Common myeloid progenitor, CD34-positive (primary cell): ENCODE measurements at places on chromosomes 6 and 20.

DNA sequence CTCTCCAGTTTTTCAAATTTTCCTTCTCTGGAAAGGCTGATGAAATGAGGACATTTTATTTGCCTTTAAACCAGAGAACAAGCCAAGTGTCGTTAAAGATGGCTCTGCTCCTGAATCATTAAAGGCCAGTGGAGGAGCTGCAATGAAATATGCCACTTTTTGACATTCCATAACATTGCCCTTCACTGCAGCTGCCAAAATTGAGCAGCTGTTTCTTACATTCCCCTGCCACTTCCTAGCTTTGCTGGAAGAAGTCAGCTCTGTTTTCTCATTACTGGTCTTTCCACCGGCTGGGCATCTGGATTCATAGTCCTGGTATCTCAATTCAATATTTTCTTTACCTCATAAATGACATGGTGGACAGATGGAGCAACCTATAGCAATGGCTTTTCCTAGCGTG lies 45.5 kb upstream of the NRN1 start:
- no peak for DNase-seq

- no peak for DNase-seq
These were observed 175.9 kb upstream of the CST7 start for GRCh38 chr20:24773168-24773567.

GRCh38 chr20:35823937-35824336 lies 52.1 kb downstream of the PHF20 start:
- DNase-seq = no peak

DNA sequence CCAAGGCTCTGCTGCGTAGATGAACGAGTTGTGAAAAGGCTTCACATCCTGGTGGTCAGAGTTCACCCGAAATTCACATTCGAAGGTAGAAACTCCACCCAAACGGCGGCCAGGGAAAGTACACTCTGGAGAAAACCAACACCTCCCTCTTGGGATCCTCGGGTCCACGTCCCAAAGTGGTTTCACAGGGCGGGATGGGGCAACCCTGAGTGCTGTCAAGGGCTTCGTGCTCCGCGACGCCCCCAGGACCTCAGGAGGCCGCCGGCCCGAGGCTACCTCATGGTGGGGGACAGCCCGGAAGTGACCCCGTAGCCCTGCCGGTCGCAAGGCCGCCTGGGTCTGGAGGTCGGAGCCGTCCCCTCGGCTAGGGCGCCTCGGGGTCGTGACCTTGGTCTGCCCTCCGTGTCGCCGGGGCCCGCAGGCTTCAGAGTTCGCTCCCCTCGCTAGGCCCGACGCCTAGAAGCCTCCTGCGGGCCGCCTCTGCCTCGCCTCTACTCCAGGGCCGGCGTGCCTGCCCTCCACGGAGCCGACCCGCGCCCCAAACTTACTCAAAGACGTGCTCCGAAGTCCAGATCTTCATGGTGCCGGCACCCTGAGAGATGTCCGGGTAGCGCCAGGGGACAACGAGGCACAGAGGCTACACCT lies at the start of gene PRELID3B:
PRELID3B (minus strand) TSS at position 636 of the 645 bp plus-strand sequence; CDS start at position 580, 56 bp downstream.
- peak; percentile 14 for DNase-seq

- no peak for DNase-seq
These were observed 1009.4 kb downstream of the KIF16B start for GRCh38 chr20:15563836-15564235.

DNA sequence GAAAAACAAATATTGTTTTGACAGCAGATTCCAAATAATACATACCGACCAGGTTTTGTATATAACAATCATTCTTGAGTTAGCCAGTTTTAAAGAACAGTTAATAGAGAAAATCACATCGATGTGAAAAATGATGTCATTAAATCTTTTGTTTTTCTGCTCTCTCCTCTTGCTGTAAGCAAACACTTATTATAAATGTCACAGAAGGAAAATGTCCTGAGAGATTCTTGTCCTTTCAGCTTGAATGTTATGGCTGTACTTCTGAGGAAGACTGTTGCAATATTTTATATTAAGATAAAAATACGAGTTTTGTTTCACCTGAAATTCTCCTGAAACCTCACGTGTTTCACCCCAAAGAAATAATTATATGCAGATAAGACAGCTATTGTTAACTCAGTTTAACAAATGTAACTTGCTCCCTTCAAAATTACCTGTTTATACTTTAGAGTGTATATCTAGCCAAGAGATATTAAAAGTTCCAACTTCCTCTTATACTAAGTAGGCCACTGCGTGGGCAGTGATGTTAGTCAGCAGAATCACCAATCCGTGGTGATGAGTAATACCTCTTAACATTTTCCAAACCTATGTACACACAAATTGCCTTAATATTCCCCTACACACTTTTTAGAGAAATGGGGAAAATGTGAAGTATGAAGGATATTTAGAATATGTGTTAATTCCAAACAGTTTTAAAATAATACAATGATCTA lies 1111.4 kb upstream of the CITED2 start:
- no peak for DNase-seq

- no peak for DNase-seq
These were observed 128.7 kb downstream of the TBC1D32 start for GRCh38 chr6:121205569-121205968.

- DNase-seq = no peak
These were observed 32.0 kb upstream of the CD93 start for GRCh38 chr20:23118144-23118543.

GRCh38 chr6:149450679-149451375 lies 34.0 kb downstream of the ZC3H12D start:
- DNase-seq = peak; percentile 41

DNA sequence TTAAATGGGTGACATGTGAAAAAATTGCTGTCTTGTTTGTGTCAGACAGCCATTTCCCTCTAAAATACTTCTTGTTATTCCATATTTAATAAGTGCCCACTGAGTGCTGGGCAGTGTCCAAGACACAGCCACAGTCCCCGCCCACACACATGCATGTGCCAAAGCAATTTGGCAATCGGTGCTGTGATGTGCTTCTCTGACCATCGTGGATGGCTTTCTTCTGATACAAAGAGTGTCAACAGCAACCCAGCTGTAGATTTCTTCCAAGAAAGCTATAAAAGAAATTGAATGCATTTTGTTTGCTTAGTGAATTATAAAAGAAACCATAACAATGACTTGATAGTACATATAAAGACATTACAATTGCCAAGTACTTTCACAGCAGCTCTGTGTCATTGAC lies 140.5 kb upstream of the ATXN1 start:
- no peak for DNase-seq

DNA sequence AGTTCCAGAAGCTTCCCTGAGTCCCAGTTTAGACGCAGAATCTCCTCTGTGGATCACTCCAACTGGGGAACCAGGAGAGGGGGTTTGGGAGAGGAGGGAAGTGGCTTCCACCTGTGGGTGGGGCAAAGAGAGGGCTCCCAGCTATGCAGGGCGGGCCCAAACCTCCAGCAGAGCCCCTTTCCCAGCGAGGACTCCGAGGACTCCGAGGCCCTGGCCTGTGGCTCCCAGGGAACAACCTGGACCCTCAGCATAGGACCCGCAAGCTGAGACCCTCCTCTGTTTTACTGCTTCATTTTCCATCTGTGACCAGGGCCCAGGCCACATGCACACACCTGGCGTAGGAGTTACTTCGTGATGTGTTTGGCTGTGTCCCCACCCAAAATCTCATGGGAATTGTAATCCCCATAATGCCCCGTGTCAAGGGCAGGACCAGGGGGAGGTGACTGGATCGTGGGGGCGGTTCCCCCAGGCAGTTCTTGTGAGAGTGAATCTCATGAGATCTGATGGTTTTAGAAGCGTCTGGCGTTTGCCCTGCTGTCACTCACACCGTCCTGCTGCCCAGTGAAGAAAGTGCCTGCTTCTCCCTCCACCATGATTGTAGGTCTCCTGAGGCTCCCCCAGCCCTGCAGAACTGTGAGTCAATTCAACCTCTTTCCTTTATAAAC lies 27.9 kb downstream of the NTSR1 start:
- DNase-seq = no peak

- no peak for DNase-seq
These were observed 2.2 kb upstream of the RAET1E start for GRCh38 chr6:149899926-149900619.

DNA sequence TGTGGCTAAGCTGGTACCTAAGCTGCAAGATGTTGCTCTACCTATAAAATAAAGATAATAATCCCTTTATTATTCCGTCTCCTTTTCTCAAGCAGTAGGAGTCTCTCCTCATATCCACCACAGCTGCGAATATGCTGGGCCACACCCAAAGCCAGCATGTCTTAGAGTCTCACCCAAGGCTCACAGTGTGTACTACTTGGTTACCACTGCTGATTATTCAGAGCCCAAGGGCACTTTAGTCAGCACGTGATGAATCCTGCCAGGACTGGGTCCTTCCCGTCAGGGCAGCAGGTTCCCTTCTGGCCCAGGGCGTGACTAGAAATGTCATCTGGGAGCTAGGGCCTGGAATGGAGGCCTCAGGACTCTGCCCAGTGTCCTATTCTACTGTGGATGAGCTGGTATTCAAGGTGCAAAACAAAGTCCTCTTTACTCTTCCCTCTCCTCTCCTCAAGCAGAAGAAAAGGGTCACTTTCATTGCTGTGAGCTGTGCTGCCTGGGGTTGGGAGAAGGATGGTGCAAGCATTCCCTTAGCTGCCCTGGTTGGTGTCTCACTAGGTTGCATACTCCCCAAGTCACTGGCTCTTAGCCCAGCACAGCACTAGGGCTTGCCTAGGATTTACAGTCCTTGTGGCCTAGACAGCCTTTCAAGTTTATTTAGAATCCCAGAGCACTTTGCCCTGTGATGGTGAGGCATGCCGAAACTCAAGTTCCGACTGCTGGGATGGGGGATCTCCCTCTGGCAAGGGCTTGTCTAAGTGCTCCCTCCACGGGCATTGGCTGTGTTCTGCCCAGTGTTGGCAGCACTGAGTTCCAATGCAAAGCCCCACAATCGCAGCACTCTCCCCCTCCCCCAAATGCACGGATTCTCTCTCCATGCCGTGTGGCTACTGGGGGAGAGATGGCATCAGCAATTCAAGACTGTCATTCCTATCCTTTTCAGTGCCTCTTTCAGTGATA lies 320.2 kb downstream of the BTBD9 start:
- no peak for DNase-seq

DNA sequence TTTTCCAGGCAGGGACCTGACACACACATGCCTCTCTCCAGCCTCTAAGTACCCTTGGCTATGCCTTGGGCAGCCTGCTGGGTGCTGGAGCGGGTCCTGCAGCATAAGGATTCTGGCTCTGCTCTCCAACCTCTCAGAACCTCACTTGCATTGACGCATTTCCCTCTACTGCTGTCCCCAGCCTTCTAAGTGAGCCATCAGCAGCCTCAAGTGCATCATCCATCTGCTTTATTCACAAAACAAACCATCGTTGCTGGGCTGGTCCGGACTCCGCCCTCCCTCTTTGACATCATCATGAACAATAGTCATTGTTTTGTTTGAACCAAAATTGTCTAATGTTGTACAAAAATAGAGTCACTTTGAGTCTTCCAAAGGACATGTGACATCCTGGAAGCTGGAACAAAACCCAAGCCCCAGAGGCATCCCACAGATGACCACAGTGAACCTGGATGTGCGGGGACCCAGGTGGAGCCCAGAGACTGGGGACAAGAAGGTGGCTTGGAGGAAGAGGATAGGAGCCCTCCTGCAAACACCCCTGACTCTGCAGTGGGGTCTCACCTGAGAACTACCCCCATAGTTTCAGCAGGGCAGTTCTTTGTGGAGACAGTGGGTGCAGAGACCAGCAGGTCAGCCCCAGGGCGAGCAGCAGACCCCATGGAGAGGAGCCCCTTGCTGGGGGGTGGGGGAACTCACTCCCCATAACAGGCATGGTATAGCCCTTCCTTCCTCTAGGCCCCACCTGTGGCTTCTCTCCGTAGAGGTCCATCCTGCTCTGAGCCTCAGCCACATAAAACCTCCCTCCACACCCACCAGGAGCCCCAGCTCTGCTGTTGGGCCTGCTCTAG lies 230.1 kb downstream of the SYNDIG1 start:
- DNase-seq = no peak

DNA sequence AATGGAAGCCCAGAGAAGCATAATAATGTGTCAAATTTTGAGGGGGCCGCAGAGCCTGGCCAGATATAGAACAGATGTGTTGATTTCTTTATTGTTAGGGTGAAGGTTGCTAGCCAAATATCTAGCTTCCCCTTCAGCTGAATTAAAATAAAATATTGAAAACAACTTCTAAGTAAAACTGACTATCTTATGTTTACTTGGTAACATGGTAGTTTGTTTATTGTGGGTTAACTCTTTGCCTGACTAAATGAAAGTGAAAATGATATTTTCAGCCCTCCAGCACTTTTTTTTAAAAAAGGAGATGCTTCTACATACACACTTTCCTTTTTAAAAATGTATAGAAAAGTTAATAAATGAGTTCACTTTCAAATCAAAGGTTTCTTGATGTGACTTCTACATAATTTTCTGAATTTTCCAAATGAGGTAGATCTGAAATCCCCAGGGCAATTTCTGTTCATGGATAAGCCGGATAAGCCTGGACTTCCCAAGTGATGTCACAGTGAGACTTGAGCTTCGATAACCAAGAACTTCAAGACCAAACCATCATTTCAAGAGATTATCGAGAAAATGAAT lies 172.1 kb upstream of the OLIG3 start:
- DNase-seq = peak; percentile 38

DNA sequence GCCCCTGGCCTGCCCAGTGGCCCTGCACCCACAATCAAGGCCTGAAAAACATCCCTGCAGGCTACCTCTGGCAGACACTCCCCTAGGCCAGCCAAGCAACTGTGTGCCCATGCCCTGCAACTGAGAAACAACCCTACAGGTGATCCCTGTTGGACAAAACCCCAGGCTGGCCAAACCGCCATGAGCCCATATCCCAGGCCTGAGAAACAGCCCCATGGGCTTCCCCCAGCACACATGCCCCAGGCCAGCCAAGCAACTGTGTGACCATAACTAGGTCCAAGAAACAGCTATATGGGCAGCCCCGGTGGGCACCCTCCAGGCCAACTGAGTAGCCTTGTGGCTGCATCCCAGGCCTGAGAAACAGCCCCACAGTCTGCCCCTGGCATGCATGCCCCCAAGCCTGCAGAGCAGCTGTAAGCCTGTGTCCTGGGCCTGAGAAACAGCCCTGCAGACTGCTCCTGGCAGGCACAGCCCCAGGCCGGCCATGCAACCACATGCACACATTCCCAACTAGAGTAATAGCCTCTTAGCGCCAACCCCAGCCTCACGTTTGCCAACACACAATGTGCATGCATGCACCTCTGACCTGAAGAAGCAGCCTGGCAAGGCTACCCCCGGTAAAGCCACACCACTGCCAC lies 41.0 kb upstream of the SRSF6 start:
- DNase-seq = no peak

DNA sequence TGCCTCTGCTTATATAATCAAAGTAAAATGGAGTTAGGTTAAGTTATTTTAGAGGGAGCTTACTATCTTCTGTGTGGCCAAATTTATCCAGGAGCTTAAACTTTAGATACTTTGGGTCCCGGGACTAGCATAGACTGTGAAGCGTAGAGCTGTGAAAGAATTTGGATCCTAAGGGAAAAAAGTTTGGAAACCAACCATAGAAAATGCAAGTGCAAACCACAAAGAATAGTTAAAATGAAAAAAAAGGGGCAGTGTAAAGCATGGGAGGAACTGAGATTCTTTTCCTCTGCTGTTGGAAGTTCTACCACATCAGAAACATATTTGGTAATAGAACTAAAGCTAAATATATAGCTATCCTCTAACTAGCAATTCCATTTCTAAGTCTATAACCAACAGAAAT lies 232.2 kb upstream of the FLRT3 start:
- no peak for DNase-seq

- DNase-seq = no peak
These were observed 8.6 kb upstream of the HECA start for GRCh38 chr6:139126255-139126654.
